AG09309 (cell line): ENCODE measurements at places on chromosomes 2 and 18.

DNA sequence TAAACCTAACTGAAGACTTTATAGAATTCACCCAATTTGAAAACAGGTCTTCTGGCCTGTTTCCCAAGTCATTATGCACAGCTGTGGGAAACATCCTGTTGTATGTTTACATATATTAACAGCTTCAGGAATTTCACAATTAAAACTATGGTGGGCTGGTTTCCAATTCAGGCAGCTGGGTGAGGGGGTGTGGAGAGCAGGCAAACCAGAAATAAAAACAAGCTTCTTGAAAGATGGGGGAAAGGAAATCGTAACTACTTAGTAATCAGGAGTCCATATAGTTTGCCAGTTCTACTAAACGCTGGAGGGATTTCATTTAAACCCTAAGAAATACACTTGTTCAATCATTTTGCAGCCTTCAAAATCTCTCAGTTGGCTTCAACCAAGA, 22.8 kb downstream of the ATP8B1 start:
- no peak for DNase-seq

DNA sequence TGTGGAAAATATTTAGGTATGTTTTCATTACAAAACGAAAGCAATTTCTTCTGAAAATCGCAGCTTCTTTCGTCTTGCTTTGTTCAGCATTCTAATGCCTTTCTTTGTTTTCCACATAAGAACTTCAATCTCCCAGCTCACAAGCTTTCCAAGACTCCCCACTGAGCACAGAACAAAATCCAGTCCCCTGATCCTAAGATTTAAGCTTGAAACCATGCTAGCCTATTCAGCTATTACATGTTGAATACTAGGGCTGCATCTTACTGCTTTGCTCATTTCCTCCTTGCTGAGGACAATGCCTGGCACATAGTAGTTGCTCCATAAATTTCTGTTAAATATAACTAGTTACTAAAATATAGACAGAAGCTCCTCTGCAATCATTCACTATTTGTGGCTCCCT, 160.6 kb downstream of the GALNT3 start:
- no peak for DNase-seq

GRCh38 chr2:96931966-96932365, 54.4 kb downstream of the FAM178B start:
- DNase-seq, result no peak

- no peak for DNase-seq
Measured at GRCh38 chr2:171320208-171320621, 113.6 kb downstream of the METTL8 start.

GRCh38 chr2:101776172-101777043, 78.9 kb downstream of the MAP4K4 start:
- no peak for DNase-seq

DNA sequence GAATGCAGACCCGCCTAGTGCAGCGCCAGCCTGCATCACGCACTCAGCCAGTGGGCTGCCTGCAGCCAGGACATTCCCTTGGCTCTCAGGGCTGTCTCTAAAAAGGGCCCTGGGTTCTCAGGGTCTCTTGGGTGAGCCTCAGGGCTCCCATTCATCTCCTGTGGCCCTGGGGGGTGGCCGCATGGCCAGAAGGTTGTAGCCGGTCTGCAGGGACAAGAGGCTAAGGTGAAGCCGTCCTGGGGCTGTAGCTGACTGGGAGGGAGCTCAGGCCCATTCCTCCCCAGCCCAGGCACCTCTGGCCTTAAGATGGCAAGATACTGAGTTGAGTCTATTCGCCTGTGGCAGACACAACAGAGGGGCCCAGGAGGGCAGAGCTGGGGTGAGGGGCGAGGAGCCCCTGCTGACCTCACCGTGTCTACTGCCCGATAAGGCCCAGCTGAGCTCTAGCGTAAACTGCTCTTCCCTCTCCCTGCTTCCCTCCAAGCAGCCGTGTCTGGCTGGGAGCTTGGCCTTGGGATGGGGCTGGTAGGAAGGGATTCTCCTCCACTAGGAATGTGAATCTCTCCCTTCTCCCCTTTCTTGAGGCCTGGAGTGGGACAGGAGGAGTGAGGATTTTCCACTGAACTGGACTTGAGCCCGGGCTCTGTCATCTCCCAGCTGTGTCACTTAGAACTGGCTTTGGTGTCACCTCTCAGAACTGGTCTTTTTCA, 37.9 kb downstream of the INHBB start:
- no peak for DNase-seq

- no peak for DNase-seq
Measured at GRCh38 chr18:27825689-27826088, 351.2 kb downstream of the CDH2 start.

GRCh38 chr2:9081750-9082149, 78.3 kb upstream of the MBOAT2 start:
- no peak for DNase-seq

DNA sequence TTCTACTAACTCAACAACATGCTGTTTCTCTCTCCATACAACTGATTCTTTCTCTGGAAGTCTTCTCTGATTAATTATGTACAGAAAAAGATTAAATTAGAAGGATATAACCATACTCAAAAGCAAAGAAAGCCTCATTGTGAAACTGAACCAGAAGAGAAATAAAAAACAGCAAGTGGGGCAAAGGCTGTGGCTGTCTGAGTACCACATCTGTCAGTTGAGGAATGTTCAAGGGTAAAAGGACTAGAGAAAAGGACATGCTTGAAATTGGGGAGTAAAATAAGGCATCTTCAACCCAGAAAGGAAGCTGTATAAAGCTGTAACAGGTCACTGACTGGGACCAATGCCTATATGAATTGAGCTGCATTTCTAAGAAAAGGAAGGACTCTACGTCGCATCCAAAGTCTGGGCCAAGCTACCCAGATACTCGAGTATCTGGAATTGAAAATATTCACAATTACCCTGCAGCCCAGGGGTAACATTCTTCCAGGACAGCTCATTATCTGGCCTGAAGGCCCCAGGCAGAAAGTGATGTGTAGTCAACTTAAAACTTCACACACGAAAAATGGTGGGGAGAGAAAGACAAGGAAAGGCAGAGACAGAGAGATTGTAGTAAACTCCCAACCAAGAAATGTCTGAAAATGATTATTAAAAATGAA, 356.0 kb upstream of the GALNT5 start:
- DNase-seq, result no peak

DNA sequence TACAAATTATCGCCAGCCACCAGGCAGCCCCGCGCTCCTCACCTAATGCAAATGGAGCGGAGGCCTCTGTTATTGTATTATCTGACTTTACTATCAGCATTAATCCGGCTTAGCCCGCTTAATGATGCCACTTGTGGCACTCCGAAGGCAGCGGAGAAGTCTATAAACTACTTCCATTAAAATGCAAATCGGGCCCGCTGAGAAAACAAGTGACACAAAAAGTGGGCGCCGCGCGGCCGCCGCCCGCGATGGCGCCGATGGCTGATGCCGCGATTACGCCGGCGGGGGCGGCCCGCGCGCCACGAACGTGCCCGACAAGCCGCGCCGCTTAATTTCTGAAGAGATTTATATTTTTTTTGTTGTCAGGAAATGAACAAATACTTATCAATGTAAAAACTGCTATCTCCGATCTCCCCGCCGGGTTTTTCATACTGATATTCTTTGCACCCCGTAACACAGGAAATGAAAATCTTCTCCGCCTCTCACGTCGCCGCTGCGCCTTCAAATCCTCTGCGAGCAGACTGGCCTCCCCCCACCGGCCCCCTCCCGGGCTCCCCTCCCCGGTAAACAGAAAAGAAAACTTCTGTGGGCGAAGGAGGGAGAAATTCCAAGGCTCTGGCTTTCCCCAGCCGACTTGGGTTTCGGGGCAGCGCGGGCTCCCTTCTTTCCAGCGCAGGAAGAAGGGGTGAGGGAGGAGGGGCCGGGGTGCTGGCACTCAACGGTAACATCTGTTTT, 221.8 kb downstream of the INSIG2 start:
- no peak for DNase-seq

GRCh38 chr2:46147626-46148368, 149.4 kb upstream of the EPAS1 start:
- DNase-seq, result no peak

GRCh38 chr2:161415987-161416707, at the start of gene TBR1:
TSS of gene TBR1 (plus strand) at chr2:161416297. CDS start at chr2:161416411, 114 bp downstream.
- no peak for DNase-seq

- no peak for DNase-seq
Measured at GRCh38 chr2:69936906-69937305, 22.0 kb downstream of the MXD1 start.

DNA sequence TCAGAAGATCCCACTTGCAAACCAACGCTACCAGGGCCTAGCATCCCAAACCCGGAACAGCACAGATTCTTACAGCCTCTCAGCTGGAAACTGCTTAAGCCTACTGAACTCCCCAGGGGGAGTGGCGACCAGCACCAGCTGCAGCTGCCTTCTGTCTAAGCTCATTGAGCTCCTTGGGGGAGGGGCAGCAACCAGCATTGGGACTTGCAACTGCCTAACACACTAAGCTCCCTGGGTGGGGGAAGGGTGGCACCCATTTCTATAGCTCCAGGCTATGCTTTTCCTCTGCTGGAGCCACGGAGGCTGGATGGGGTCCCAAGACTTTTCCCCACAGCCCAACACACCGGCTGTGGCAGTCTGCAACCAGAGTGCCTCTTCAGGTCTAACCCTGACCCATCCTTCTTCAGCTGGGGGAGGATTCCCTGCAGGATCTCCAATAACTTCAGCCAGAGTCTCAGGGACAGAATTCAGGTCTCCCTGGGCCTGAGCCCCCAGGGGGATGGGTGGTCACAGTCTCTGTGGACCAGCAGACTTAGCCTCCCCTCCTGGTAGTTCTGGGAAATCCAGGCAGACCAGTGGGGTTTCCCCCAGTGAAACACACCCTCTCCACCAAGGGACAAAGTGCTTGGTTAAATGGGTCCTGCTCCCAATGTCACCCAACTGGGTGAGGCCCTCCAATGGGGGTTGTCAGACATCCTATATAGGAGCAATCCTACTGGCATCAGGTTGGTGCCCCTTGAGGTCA, 45.9 kb upstream of the ITGA4 start:
- no peak for DNase-seq

DNA sequence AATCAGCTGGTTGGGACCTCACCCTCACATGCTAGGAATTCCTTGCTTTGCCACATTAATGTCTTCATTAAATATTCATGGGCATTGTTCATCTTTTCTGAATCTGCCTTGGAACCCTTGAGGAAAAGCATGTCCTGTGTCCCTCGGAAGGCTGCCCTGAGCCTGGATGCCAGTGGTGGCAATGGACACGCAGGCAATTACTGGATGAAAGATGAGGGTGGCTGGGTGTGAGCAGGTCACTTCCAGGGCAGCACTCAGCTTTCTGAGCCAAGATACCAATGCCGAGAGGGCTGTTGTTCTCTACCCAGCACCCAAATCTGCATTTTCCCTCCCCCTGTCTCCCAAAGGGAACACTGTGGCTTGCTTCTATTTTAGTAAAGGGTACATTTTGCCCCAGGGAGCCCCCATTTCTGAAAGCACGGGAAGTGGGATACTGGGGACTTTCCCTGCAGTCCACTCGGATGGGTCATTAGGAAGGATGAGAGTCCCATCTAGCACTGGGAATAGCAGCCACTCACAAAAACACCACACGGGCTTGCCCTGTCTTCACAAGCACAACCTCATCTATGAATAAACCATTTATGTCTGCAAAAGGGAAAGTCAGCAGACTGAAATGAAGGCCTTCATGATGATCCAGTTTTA, 234.8 kb downstream of the SOX11 start:
- no peak for DNase-seq

GRCh38 chr18:34158881-34159690, 65.6 kb downstream of the NOL4 start:
- no peak for DNase-seq

GRCh38 chr2:102442967-102443828, 20.2 kb downstream of the IL18RAP start:
- peak; percentile 1 for DNase-seq

DNA sequence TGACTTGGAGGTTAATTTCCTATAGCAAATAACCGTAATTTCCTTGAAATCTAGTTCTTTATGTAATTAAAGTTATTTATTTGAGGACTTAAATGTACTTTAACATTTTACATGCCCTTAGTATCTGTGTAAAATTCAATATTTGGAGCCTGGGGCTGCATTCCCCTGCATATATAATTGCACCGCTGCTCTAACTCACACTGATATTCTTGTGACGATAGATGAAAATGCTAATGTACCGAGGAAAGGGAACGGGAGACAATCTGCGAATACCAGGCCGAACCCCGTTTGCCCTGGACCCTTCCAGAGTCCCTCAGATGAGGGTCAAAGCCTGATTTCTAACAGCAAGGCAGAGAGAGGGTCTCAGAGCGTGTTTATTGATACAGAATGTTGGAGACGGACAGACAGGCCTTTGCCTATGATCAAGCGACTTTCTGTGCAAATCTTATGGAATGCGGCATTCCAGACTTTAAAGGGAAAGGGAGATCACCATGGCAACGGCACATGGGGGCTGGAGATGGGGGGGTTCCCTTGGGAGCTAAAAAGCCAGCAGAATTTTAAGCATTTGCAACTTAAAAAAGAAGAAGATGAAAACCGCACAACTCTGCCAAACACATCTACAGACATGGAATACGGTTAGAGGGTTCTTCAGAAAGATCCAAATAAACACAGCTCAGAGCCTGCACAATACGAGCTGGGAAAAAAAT, 57.6 kb upstream of the TWIST2 start:
- DNase-seq, result no peak

- DNase-seq, result no peak
Measured at GRCh38 chr2:173793709-173794565, 171.2 kb downstream of the SP3 start.

GRCh38 chr18:23487738-23488570, 15.4 kb upstream of the RMC1 start:
- no peak for DNase-seq

DNA sequence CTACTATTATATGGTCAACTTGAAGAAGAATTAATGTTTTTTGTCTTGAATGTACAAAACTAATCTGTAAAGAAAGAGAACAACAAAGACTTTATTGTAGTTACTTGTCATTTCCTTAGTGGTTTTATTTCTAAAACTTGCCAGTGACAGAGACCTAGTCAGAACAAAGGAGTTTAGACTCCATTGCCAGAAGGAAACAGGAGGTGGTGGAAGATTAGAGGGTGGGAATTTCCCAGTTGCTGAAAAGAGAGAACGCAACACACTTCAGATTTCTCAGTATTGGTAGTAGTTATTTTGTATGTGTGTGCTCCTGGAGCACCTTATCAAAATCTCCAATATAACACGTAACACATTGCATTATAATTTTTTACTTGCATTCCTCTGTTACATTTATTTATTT, 81.4 kb downstream of the CDCA7 start:
- DNase-seq, result no peak

DNA sequence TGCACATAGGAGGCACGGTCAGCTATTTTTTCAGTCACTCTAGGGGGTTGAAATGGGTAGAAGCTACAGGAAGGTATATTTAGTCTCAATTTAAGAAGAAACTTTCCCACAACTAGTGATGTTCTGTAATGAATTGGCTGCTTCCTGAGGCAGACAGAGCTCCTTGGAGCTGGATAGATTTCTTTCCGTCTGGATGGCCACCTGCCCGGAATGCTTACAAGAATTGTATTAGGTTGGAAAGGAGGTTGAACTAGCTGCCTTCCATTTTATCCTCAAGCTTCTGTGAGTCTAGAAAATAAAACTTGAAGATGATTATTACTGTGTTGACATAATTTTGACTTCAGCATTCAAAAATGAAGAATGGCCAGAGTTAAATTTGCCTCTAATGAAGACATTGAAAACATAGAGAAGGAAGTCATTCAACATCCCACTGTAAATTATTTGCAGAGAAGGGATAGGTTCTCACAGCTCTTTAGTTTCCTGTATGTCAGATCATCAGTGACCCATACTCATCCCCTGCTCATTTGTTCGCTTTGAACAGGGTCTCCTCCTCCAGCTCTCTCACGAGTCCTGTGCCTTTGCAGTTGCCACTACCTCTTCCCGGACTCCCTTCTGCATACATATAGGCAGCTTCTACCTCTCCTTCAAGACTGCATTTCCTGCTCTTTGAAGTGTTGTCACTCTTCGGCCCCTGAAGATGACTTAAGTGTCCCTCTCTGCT, 88.8 kb downstream of the CRIM1 start:
- DNase-seq, result no peak
